ENCODE measurements at places on chromosomes 3 and 15. TPM values are rescaled to one million over a fixed set of nuclear protein-coding genes. Genes with fewer than 3 reads are reported as not detected.

ARGFX gene
- not detected for total RNA-seq

IL20RB gene
- 2.0 TPM for total RNA-seq

CHDH gene
- 0.93 TPM for total RNA-seq

A4GNT gene
- total RNA-seq: not detected

HES1 gene
- total RNA-seq: 10.8 TPM

ALG1L2 gene
- total RNA-seq: not detected

PLOD2 gene
- total RNA-seq: 1.0 TPM

KNG1 gene
- total RNA-seq: not detected

MAP6D1 gene
- 1.1 TPM for total RNA-seq

PLA2G4B gene
- 12.9 TPM for total RNA-seq

C3orf20 gene
- 0.24 TPM for total RNA-seq

NOX5 gene
- total RNA-seq: 0.02 TPM

LMAN1L gene
- total RNA-seq: 3.8 TPM

ALDH1L1 gene
- total RNA-seq: not detected

FSIP1 gene
- 0.91 TPM for total RNA-seq

PRTG gene
- total RNA-seq: not detected

THAP10 gene
- not detected for total RNA-seq

NRROS gene
- total RNA-seq: 34.7 TPM

LSAMP gene
- total RNA-seq: not detected

HTR3E gene
- total RNA-seq: not detected

SOX2 gene
- not detected for total RNA-seq

PLA1A gene
- 0.41 TPM for total RNA-seq

SPSB4 gene
- not detected for total RNA-seq

RLBP1 gene
- not detected for total RNA-seq

PLSCR2 gene
- total RNA-seq: 1.1 TPM

GCNT3 gene
- not detected for total RNA-seq

TMEM42 gene
- 11.1 TPM for total RNA-seq

CPEB1 gene
- total RNA-seq: not detected

RFX7 gene
- 42.6 TPM for total RNA-seq

PLIN1 gene
- not detected for total RNA-seq

TMEM212 gene
- not detected for total RNA-seq

EOMES gene
- 18.6 TPM for total RNA-seq

TUSC7 gene
- not detected for total RNA-seq

CKMT1B gene
- total RNA-seq: 0.32 TPM

CAPN3 gene
- total RNA-seq: 4.5 TPM

ENTPD3 gene
- total RNA-seq: not detected

TEX55 gene
- total RNA-seq: not detected

ERICH6 gene
- not detected for total RNA-seq

UNC13C gene
- total RNA-seq: not detected

KLHL40 gene
- not detected for total RNA-seq

DAPK2 gene
- 21.5 TPM for total RNA-seq

GCSAM gene
- 5.3 TPM for total RNA-seq

RBP2 gene
- total RNA-seq: not detected

SLC30A4 gene
- total RNA-seq: 3.7 TPM

CPN2 gene
- total RNA-seq: not detected

AQP9 gene
- not detected for total RNA-seq

GOLGA8Q gene
- 7.2 TPM for total RNA-seq

EPHA3 gene
- total RNA-seq: not detected

Data from T-helper 1 cell treated with Interleukin-12 subunit alpha and Interleukin-12 subunit beta and Interleukin-4 antibody, amounts not matched to agents 30 ng/mL and 1 ng/mL, for 36 hours (primary cell).